ENCODE measurements at places on chromosomes 4 and X.

- no peak for DNase-seq
Observed at GRCh38 chr4:153252122-153252521, 47.9 kb downstream of the TRIM2 start.

DNA sequence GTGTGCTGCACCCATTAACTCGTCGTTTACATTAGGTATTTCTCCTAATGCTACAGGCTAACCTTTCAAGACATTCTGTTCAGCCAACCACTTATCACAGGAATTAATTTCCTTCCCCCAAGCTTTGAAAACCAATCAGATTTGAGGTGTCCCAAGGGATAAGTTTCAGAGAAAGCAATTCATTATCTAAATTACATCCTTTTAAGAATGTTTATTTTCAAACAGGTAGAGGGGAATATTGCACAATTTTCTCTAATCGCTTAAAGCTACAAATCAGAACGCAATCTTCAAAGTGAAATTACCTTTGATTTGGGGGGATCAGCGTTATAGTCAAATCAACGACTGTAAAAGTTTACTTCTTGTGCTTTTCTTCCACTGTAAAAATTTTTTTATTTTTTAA is 1.6 kb downstream of the CLOCK start:
- no peak for DNase-seq

DNA sequence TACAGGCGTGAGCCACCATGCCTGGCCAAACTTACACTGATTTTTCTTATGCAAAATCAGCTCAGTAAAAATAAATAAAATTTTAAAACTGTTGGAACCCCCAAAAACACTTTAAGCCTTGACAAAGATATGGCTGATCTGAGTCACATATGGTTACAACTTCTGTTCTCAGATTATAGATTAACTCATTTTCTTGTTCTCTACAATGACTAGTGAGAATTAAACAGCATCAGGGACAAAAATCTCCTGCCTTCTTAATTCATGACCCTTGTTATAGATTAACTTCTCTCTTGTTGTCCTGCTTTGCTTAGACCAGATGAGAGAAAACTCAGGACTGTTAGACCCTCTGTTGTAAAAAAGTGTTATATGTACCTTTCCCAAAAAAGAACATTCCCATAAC is 24.2 kb upstream of the EXOC1L start:
- DNase-seq: no peak

DNA sequence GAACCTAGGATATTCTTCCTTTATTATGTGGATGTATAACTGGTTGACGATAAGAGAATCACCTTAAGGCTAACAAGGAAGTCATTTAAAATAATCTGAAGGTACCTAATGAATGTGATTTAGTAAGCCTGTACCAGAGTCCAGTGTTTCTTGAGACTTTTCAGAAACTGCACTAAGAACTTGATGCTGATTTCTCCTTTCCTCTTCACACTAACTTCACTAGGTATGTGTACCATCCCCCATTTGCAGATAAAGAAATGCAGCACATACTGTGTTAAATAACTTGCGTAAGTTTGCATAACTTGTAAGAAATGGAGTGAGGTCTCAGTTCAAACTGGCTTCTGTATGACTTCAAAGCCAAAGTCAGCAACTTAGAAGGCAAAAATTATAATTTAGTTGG is 63.3 kb downstream of the ELOVL6 start:
- DNase-seq: no peak

- no peak for DNase-seq
Observed at GRCh38 chr4:5446595-5447226, 261.6 kb downstream of the EVC2 start.

DNA sequence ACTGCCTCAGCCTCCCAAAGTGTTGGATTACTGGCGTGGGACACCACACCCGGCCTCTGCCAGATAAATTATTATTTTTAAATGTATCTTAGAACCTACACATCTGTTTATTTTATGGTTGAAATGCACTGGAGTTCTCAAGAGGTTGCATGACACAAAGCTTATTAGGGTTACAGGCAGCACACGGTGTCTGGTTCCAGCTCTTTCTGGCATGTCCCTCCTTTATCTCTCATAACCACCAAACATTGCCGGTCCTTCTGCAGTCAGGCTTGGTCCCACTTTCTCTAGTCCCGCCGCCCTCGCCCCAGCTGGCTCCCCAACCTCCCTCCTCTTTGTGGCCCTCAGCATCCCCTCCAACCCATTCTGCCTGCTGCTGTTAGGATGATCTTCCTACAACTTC is 39.7 kb upstream of the SPRY1 start:
- DNase-seq: no peak

- no peak for DNase-seq
Observed at GRCh38 chr4:108933046-108933445, 170.2 kb upstream of the ETNPPL start.

DNA sequence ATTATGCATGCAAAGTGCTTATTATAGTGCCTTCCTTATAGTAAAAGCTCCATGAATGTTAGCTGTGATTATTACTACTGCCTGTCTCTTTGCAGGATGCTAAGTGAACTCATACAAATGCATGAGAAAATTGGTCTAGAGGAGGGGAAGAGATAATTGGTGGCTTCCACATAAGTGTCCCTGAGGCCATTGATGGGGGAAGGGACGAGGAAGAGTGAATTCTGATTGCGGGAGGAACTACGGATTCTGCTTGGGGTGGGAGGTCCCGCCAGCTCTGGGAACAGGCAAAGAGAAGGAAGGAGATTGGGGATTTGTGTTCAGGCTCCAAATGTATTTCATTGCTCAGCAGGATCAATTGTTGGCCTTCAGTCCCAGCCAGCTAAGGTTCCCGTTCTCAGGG is 11.6 kb upstream of the ARHGAP36 start:
- DNase-seq: no peak

DNA sequence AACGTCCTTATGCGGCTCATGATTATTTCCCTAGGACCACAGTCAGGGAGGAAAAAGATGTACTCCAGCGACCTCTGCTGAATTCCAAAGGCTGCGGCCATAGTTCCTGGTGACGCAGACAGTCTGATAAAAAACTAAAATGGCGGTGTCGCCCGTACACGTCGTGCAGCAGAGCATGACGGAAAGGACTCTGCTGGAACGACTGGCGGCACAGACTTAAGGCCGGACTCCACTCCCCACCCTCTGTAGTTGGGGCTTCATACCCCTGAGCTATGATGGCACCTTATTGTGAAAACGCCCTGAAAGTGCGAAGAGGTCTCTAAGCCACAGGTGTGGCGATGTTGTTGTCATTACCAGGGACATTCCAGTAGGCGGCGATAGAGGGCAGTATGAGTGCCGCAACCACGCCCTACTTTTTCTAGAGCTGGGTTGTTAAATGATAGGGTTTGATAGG is 90.0 kb upstream of the EDA2R start:
- no peak for DNase-seq

DNA sequence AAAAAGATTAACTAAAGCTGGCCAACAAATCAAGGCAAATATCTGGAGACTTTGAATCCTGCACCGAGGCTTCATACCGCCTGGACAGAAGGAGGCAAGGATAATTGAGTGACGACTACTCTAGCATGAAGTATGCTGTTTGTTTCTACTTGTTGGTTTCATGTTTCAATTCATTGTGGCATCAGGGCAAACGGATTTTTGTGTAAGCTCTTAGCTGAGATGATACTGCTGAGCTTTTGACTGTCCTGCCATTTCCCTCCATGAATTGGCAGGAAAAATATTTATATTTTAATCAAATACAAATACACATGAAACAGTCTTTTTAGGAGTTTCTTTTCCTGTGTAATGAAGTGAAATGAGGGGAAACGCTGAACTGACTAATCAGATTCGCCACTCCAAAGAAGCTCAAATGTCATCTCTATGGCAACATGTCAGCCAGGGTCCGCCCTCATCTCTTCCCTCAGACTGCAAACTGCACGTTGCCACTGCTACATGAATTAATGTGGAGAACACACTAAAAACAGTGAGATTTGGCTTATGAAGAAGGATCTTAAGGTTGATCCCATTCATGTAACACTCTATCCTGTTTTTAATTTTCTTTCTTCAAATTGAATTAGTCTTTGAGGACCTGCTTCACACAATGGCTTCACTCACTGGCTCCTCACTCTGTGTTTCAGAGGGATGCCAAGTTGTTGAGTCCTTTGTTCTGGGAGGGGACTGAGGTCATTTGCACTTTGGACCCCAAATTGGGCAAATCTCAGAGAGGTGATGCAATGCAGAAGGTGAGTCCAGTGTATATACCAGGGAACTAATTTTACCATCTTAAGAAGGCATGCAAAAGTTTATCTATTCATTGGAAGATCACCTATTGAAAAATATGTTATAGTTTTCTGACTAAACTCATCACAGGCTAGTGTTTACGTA is 149.6 kb upstream of the MID1 start:
- peak; percentile 19 for DNase-seq

DNA sequence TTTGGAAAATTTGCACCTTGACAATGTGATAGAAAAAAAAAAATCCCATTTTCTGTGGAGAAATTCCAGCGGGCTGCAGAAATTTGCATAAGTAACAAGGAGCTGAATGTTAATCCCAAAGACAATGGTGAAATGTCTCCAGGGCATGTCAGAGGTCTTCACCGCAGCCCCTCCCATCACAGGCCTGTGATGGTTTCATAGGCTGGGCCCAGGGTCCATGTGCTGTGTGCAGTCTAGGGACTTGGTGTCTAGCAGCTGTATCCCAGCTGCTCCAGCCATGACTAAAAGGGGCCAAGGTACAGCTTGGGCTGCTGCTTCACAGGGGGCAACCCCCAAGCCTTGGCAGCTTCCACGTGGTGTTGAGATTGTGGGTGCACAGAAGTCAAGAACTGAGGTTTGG is 85.2 kb downstream of the ADGRA3 start:
- no peak for DNase-seq

DNA sequence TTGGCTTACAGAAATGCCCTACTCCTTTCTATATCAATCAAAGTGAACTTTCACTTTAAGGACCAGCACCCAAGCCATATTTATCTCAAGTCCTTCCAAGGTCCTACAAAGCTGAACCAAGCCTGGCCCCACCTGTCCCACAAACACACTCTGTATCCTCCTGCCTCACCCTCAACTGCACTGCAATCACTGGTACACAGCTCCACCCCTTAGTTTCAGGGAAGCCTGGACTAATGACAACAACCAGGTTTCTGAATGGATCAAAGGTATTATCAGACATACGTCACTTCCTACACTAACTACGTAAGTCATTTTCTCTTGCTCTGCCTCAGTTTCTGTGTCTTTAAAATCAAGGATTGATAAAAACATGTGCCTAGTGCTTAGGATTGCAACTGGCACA is 205.6 kb upstream of the HS3ST1 start:
- no peak for DNase-seq

DNA sequence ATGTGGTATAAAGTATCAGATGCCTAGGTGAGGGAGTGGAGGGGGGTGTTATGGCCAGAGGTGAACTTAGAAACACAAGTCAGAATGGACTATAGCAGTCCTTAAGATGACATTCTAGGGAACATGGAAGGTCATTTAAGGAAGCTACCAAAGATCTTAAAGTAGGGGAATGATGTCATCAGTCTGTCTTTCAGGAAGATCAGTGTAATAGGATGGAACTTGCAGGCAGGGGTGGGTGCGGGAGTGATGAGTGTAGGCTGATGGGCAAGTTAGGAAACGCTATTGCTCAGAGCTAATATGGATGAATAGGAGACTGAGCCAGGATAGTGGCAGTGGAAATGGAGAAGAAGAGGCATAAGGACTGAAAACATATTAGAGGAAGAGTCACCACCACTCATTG is 27.5 kb upstream of the CWH43 start:
- DNase-seq: no peak

- DNase-seq: no peak
Observed at GRCh38 chr4:87882861-87883260, 50.1 kb downstream of the MEPE start.

- DNase-seq: no peak
Observed at GRCh38 chr4:108783665-108784463, 21.0 kb upstream of the ETNPPL start.

DNA sequence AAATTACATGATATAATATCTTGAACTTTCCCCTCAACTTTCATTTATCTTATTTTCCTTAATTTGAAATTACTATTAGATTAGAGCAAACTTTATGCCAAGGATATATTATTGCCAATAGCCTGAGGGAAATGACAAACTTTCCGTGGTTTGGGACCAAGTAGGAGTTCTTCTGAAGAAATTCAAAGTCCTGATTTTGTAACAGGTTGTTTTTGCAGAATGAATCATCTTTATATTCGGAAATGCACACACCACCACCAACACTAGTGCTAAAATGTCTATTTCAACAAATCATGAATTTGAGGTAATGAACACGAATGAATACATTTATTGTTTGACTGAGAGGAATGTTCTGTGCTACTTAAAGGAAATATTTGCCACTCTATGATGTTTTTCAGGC is 226.7 kb downstream of the GRIA2 start:
- no peak for DNase-seq

- DNase-seq: no peak
Observed at GRCh38 chr4:2449511-2450392, 19.2 kb upstream of the RNF4 start.

DNA sequence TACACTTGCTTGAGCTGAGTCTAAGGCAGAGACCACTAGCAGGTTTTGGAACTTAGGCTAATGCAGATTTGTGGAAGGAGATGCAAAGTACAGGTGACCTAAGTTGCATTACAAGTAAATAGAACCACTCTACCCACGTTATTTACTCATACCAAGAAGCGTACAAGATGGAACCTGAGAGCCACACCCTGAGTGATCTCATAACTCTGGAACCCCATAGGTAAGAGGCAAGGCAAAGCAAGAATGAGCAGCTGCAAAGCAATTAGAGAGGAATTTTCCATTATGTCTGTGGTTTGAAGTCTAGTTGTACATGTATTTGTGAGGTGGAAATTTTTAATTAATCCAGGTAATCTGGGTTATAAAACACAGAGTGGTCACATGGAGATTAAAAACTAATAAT is 55.4 kb downstream of the CC2D2A start:
- DNase-seq: no peak

- no peak for DNase-seq
Observed at GRCh38 chrX:153805436-153805835, 11.0 kb downstream of the SSR4 start.

GRCh38 chr4:13527192-13527980 is 16.9 kb downstream of the NKX3-2 start:
- DNase-seq: no peak

DNA sequence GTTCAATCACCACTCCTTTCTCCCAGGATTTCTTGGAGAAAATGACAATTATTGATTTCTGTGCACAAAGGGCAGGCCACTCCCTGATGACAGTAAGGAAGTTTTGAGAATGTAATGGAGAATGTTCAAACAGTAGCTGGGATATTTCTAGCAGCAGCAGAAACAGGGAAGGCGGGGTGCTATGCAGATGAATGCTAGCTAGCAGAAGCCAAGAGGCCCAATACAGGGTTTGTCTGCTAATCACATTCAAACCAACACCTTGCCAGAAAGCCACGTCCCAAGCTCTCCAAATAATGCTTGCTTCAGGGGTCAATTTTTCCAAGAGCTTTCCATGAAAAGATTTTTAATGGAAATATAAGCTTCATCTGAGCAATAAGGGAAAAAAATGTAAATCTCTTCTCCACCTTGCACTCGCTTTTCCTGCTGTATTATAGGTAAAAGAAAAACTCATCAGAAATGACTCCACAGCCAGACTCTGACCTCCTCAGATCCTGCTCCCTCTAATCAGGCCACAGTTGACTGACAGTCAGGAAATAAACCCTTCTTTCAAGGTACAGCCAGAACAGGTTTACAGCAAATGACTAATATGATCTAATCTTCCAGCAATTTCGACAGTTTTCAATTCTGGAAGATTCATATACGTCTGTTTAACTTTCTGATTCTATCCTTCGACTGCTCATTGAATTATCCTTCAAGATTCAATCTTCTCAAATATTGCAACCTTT is 84.7 kb upstream of the PCDH19 start:
- no peak for DNase-seq
